ENCODE measurements at places on chromosomes 5 and 9.

DNA sequence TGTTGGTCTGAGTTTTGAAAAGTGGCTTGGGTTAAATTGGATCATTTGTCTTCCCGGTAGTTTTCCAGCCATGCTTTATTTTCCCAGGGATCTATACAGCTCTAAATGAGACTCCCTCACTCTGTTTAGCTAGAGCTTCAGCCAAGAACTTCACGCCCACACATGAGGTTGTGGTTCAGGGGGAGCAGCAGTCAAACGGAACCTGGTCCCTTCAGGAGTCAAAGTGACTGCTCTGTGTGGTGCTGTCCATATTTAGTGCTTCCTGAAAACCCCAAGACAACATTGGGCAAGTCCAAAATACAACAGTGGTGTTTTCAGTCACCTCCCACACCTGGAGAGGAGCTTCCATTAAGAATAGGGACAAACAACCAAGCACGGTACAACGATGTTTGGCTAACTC, 90.5 kb downstream of the ANKH start:
- DNase-seq = no peak

- no peak for DNase-seq
These were observed 664.9 kb downstream of the TAF11L14 start for GRCh38 chr5:18299166-18299565.

GRCh38 chr5:135318037-135318436, 81.0 kb downstream of the MACROH2A1 start:
- DNase-seq = no peak

DNA sequence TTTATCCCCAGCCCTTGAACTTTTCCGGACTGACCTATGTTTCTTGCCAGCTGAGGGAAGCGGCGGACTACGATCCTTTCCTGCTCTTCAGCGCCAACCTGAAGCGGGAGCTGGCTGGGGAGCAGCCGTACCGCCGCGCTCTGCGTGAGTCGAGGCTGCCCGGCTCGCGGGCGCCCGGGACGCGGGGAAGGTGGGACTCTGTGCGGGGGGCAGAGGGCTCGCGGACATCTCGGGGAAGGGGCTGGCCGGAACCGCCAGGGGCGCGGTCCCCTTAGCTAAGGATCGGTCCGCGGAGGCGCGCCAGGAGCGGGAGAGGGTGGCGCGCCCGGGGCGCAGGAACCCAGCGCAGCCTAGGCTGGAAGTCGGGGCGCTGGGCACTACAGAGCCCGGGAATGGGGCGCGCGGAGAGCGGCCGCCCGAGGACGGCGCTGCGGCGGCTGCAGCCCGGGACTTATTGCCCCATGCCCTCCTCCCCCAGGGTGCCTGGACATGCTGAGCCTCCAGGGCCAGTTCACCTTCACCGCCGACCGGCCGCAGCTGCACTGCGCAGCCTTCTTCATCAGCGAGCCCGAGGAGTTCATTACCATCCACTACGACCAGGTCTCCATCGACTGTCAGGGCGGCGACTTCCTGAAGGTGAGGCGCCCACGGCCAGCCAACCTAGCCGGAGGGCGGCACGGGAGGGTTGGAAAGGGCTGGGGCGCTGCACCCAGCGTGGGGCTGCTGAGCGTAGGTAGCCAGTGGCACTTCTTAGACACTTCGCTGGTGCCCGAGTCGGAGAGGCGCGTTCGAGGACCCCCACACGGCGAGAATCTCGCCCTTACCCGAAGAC, 922 bp downstream of the CRHBP start:
- no peak for DNase-seq

- no peak for DNase-seq
These were observed 38.7 kb downstream of the VCAN start for GRCh38 chr5:83510260-83510659.

- no peak for DNase-seq
These were observed 1.8 kb downstream of the TSC1 start for GRCh38 chr9:132942541-132943182.

DNA sequence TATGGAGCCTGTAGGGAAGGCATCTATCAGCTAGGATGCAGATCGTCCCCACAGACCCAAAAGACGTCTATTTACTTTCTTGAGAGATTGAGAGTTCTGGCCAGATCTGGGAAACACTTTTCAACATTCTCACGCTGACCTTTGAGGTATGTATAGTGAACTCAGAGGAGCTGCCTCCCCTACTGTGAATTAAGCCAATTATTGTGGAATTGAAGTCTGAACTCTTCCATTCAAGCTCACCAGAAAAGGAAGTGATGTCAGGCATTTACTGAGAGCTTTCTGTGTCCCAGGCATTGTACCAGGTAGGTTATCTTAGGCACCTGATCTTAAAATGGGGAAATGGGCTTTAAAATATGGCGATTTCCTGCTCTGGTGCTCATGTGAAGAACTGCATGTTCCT, 136.5 kb downstream of the SV2C start:
- no peak for DNase-seq

DNA sequence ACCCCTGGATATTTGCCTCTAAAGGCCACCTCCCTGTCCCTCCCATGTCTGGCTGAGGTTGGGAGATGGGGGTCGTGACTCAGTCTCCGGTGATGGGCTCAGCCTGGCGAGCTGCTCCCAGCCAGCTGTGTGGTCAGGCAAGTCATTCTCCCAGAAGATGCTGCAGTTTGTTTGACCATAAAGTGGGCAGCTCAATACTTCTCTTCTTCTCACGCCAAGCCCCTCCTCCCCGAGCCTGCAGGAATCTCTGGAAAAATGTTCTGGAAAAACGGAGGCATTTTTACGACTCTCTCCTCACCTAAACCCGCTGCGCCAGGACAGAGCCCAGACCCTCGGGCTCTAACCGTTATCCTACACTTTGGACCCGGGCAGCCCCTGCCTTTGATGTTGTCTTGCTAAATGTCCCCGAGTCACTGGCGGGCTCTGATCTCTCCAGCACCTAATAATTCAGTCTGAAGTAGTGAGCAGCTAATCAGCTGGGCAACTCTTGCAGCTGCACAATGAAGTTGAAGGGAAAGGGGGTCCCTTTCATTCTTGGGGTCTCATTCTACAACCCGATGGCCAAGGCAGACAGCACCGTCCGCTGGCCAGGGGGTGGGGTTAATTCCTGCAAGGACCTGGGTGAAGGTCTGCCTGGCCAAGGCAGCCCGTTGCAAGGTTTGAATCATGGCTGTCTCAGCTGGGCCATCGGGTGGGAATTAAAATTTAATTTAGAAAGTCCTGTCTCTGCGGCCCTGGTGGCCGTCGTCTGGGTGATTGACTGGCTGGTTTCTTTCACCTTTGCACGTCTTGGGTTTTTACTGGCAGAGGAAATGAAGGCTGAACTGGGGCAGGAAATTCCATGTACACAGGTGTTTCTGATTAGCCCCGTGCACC, 12.3 kb downstream of the DCANP1 start:
- no peak for DNase-seq

DNA sequence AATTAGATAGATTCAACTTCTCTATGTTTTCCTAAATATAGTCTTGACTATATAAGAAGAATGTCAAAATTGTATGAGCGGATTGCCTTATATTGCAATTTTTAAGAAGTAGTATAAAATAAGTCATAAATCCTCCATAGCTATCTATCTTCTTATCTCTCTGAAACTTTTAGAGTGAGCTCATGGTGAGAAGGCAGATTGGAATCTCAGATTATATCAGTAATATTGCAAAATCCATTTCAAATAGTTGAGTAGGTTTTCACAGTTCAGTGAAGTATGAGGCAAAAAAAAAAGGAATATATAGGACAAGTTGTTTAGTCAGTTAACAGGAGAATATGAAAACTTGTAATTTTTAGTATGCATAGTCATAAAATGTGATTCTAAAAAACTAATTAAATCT, 156.4 kb downstream of the FAM174A start:
- no peak for DNase-seq

- DNase-seq = no peak
These were observed 61.3 kb downstream of the AMBP start for GRCh38 chr9:114016629-114017423.

GRCh38 chr9:133058550-133059320, 3.0 kb upstream of the CEL start:
- no peak for DNase-seq

- DNase-seq = no peak
These were observed 99.1 kb downstream of the ADAMTS6 start for GRCh38 chr5:65382582-65382981.

DNA sequence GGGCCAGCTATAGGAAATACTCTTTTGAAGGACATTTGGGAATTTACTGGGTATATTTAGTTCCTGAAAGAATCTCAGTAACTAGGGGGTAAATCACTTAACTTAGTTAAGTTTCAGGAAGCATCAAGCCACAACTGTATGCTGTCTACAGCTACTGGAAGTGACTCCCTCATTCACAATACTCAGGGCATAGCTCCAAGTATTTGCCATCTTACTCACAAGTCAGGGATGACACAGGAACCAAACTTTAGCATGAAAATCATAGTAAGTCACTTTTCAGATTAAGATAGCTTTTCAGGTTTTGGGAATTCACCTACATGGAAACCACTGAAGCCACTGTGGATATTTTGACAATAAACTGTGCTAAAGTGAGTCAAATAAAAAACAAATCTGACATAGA, 242.4 kb upstream of the ATP10B start:
- DNase-seq = no peak

DNA sequence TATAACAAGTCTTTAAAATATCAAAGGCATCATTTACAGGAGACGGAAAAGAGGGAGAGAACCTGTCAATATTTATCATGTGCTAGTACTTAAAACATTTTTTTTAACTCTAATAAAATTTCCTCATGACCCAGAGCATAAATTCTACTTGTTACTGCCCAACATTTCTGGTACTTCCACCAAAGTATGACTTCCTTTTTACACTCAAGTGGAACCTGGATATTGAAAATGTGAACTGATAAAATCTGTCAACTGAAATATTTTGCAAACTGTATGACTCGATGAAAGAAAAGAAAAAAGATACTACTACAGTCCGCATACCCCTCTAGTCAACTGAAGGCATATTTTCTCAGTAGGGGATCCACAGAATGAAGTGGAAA, 37.1 kb downstream of the FAM13B start:
- DNase-seq = no peak

GRCh38 chr9:109901201-109901600, 121.2 kb downstream of the PALM2AKAP2 start:
- no peak for DNase-seq

- no peak for DNase-seq
These were observed 18.6 kb downstream of the CETN3 start for GRCh38 chr5:90390928-90391327.

DNA sequence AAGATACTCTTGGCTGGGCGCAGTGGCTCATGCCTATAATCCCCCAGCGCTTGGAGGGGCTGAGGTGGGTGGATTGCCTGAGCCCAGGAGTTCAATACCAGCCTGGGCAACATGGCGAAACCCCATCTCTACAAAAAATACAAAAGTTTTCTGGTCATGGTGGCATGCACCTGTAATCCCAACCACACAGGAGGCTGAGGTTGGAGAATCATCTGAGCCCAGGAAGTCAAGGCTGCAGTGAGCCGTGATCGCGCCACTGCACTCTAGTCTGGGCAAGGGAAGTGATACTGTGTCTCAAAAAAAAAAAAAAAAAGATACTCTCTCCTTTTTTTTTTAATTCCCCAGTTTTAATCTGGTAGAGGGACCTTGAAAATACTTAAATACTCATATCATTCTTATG, 15.0 kb downstream of the ANKRD33B start:
- no peak for DNase-seq

Data from NCI-H2081 treated with DMSO at 0.1 percent for 48 hours (cell line).